ENCODE measurements at places on chromosomes 3 and 15. TPM values are rescaled to one million over a fixed set of nuclear protein-coding genes. Genes with fewer than 3 reads are reported as not detected.

Gene POPDC2
- total RNA-seq = 4.2 TPM

Gene CPNE9
- total RNA-seq = not detected

Gene PPP2R3A
- 8.5 TPM for total RNA-seq

Gene BFSP2
- total RNA-seq = not detected

Gene SV2B
- total RNA-seq = 1.5 TPM

Gene PLA2G4E
- total RNA-seq = not detected

Gene MKRN2
- total RNA-seq = 38.5 TPM

Gene GRK7
- not detected for total RNA-seq

Gene LMAN1L
- 3.5 TPM for total RNA-seq

Gene ZBED2
- total RNA-seq = 56.0 TPM

Gene CELSR3
- 0.54 TPM for total RNA-seq

Gene PLCH1
- total RNA-seq = 10.7 TPM

Gene GOLGA8M
- 33.3 TPM for total RNA-seq

Gene DNAH12
- 0.98 TPM for total RNA-seq

Gene VILL
- total RNA-seq = 7.3 TPM

Gene MME
- 3.2 TPM for total RNA-seq

Gene MYL3
- 2.8 TPM for total RNA-seq

Gene HCLS1
- total RNA-seq = 16.8 TPM

Gene MYO9A
- 88.5 TPM for total RNA-seq

Gene CHRM5
- total RNA-seq = not detected

Gene ARGFX
- not detected for total RNA-seq

Gene EPHB1
- 5.6 TPM for total RNA-seq

Gene CNTN4
- total RNA-seq = 33.6 TPM

Gene COL7A1
- total RNA-seq = 0.34 TPM

Gene ASB14
- not detected for total RNA-seq

Gene CCR9
- not detected for total RNA-seq

Gene ROPN1B
- 0.98 TPM for total RNA-seq

Gene CTXN2
- not detected for total RNA-seq

Gene CCNB2
- total RNA-seq = 2.1 TPM

Gene ZCWPW2
- total RNA-seq = 0.49 TPM

Gene KBTBD8
- 1.1 TPM for total RNA-seq

Gene INKA1
- 7.3 TPM for total RNA-seq

Gene RUVBL1
- total RNA-seq = 28.4 TPM

Gene GRIP2
- 0.44 TPM for total RNA-seq

Gene ZNF280D
- total RNA-seq = 55.6 TPM

Gene GNAT1
- not detected for total RNA-seq

Gene CRYGS
- 3.0 TPM for total RNA-seq

Gene SLC30A4
- 15.9 TPM for total RNA-seq

Gene ADPGK
- total RNA-seq = 53.6 TPM

Gene MNS1
- total RNA-seq = 1.5 TPM

Gene CX3CR1
- total RNA-seq = 0.27 TPM

Gene CACNA1D
- total RNA-seq = 46.1 TPM

Gene SUMF1
- total RNA-seq = 68.9 TPM

Gene QRICH1
- total RNA-seq = 95.1 TPM

Gene PRTG
- 84.1 TPM for total RNA-seq

Gene ADAMTS17
- total RNA-seq = 4.8 TPM

Gene MED12L
- total RNA-seq = 6.2 TPM

Gene INO80
- total RNA-seq = 42.6 TPM

Gene GPR176
- 6.6 TPM for total RNA-seq

Data from thyroid gland (tissue), 4 donors.